ENCODE measurements at places on chromosomes 2 and 18. TPM values are rescaled to one million over a fixed set of nuclear protein-coding genes. Genes with fewer than 3 reads are reported as not detected.

The UPP2 gene
- total RNA-seq: not detected

The CEP76 gene
- total RNA-seq: 9.8 TPM

The IL36B gene
- 0.20 TPM for total RNA-seq

The MATN3 gene
- 0.30 TPM for total RNA-seq

The MC2R gene
- total RNA-seq: not detected

The B3GNT2 gene
- total RNA-seq: 25.4 TPM

The PCARE gene
- total RNA-seq: 0.10 TPM

The GLI2 gene
- total RNA-seq: 11.4 TPM

The FRZB gene
- 8.1 TPM for total RNA-seq

The GPR35 gene
- total RNA-seq: 0.99 TPM

The STON1 gene
- total RNA-seq: 15.7 TPM

The UBE2F gene
- total RNA-seq: 18.8 TPM

The MPP4 gene
- total RNA-seq: 0.59 TPM

The VIL1 gene
- 0.10 TPM for total RNA-seq

The MYO5B gene
- total RNA-seq: 12.7 TPM

The CCDC102B gene
- total RNA-seq: 54.6 TPM

The SH3BP4 gene
- total RNA-seq: 14.6 TPM

The KLF7 gene
- total RNA-seq: 13.6 TPM

The CCDC88A gene
- total RNA-seq: 71.1 TPM

The SLC16A14 gene
- 8.2 TPM for total RNA-seq

The NT5DC4 gene
- not detected for total RNA-seq

The MRPS5 gene
- total RNA-seq: 52.0 TPM

The KLHL30 gene
- total RNA-seq: 3.3 TPM

The QPCT gene
- 33.8 TPM for total RNA-seq

The CFC1B gene
- total RNA-seq: not detected

The GRHL1 gene
- 93.0 TPM for total RNA-seq

Measured in skin of body (tissue), 3 donors.